Stimulated activated CD4-positive, alpha-beta T cell treated with anti-CD3 and anti-CD28 coated beads, Interleukin-4, amount 100 ng/mL, for 1 hour (primary cell): ENCODE measurements at places on chromosomes 16 and 17.

GRCh38 chr17:82693168-82693867 lies 5.2 kb downstream of the RAB40B start:
- no peak for DNase-seq

DNA sequence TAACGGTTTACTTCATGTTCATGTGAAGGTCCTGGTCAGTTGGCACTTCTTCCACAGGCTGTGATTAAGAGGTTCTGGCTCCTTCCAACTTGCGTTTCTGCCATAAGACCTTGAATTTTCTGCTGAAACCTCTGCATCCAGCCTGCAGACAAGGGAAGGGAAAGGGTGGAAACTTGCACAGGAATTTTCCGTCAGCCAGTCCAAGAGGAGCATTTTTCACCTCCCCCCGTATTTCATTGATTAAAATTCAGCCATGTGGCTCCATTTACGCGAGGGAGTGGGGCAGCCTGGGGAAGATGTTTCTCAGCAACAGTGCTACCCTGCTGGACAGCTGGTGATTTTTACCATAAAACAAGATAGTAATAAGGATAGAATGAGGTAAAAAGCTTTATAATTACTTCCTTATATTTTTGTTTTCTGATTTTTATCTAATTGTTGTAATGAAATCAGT lies 101.5 kb upstream of the SMIM36 start:
- DNase-seq, result no peak

- DNase-seq, result no peak
These were observed 458 bp downstream of the ENKD1 start for GRCh38 chr16:67666032-67666551.

DNA sequence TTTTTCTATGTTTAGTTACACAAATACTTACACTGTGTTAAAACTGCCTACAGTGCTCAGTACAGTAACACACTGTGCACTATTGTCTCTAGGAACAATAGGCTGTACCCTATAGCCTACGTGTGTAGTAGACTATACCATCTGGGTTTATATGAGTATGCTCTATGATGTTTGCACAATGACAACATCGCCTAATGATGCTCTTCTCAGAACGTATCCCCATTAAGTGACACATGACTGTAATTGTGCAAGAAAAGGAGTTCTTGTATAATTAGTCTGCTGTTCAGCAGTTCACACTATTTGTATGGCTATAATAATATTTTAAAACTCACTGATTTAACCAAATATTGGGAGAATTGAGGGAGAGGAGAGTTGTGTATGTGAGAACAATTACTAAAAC lies 173.7 kb downstream of the TRIM37 start:
- no peak for DNase-seq

GRCh38 chr17:60678118-60678444 lies 430 bp downstream of the BCAS3 start:
- no peak for DNase-seq

DNA sequence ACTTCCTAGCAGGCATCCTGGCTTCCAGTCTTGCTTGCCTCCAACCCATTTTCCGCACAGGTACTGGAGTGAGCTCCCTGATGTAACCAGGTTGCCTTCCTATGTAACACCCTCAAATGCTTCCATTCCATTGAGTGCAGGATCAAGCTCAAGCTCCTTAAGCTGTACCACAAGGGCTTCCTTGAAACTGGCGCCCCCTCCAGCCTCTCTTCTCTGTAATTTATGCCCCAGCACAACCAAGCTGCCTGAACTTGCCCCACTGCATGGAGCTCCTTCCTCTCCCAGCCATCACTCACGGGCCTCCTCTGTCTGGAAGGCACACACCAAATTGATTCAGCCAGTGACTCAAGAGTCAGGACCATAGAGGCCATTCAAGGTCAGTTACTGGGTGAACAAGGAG lies 234.8 kb upstream of the RPL38 start:
- no peak for DNase-seq
